ENCODE measurements at places on chromosomes 1 and 21.

- no peak for DNase-seq
These were observed 28.4 kb upstream of the TTLL7 start for GRCh38 chr1:84027368-84027767.

GRCh38 chr1:199221371-199222150 is 582.7 kb downstream of the PTPRC start:
- no peak for DNase-seq

- no peak for DNase-seq
These were observed 351.3 kb upstream of the SGIP1 start for GRCh38 chr1:66182551-66183178.

GRCh38 chr1:99587008-99587407 is 58.9 kb upstream of the PALMD start:
- DNase-seq, result no peak

GRCh38 chr1:11494771-11495170 is 15.8 kb downstream of the DISP3 start:
- DNase-seq, result no peak

DNA sequence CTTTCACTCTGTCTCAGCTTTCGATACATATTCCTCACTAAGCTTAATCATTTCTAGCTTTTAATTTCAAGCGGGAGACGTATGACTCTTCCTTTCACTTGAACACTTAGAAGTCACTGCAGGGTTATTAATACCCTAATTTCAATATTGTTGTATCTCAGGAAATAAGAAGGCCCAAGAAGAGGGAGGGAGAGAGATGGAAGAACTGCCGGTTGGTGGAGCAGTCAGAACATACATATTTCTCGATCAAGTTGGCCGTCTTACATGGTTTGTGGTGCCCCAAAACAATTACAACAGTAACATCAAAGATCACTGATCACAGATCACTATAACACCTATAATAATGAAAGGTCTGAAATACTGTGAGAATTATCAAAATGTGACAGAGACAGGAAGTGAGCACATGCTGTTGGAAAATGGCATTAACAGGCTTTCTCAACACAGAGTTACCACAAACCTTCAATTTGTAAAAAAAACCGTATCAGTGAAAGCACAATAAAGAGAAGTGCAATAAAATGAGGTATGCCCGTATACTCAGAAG is 145.4 kb upstream of the HP1BP3 start:
- DNase-seq, result no peak

DNA sequence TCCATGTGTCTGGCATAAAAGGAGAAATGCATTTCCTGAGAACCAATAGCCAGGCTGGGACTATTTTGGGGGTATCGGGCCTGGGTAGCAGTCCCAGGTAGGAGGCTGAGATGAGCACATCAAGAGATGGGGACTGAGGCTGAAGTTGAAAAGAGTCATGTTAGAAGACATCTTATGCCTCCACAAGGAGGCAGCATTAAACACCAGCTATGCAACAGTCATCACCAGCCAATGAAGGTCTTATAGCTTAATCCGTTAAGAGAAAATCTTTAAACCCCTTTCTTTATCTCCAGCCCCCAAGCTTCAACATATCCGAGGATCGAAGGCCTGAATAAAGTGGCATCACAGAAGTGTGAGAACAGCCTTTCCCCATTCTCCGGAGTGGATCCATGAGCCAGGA is 640.7 kb upstream of the PTBP2 start:
- no peak for DNase-seq

DNA sequence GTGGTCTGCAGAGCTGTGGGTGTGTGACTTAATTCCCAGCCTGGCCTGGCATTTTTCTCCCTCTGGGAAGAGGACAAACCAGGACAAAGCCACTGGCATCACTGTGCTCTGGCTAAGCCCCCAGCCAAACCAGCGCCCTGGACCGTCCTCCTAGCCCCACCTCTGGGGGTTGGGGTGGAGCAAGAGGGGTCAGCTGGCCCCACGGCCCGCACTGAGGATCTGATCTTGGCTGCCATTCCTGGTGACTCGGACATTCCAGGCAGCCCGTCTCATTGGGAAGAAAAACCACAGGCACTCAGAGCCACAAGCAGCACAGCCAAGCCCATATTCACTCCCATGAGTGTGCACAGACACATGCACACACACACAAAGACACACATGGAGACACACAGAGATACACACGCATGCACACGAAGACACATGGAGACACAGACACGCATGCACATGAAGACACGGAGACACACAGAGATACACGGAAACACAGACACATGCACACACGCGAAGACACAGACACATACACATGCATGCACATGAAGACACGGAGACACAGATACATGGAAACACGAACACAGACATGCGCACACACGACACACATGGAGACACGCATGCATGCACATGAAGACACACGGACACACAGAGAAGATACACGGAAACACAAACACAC is 2.3 kb upstream of the MXRA8 start:
- no peak for DNase-seq

DNA sequence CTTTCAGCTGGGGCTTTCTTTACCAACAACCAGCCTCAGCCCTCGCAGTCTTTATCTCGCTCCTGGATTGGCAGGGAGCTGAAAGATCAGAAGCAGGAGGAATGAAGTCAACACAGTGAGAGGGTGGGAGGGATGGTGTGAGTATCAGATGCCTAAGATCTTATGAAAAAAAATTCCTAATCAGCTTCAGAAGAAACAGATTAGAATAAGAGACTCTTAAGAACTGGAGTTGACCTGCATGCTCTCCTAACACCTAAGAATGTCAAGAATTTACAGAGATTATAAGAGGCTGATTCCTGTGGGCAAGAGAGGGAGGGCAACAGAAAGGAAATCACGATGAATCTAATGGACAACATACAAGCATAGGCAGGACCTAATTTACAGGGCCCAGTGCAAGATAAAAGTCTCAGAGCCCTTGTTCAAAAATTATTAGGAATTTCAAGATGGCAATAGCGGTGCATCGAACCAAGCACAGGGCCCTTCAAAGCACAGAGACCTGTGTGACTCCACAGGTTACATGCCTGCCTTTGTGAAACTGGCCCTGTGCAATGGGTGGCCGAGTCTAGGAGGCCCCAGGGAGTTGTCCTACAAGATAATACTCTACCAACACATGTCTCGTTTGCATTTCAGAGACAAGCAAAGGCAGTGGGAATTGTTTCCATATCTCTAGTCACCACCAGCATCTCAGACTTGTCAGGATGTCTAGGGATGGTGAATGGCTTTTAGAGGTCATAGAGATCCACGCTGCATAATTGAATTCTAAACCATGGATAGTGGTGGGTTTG is 65.3 kb upstream of the PPP2R5A start:
- DNase-seq, result no peak
